ENCODE measurements at places on chromosomes 5 and 9.

DNA sequence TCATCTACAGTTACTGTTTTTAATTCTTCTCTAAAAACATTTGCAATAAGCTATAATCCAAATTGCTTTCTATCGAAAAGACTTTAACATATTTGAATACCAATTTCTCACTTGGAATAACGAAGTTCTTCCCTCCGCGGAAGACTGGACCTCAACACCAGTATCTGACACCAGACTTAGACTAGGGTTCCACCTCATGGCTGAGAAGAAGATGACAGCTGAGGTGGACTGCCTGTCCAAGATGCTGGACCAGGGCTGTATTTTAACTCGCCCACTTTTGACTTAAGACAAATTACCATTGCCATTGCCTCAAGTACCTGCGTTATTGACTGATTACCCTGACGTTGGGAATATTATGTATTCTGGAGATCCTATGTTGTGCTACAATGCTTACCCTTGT, 34.1 kb downstream of the ZMAT2 start:
- DNase-seq: no peak

DNA sequence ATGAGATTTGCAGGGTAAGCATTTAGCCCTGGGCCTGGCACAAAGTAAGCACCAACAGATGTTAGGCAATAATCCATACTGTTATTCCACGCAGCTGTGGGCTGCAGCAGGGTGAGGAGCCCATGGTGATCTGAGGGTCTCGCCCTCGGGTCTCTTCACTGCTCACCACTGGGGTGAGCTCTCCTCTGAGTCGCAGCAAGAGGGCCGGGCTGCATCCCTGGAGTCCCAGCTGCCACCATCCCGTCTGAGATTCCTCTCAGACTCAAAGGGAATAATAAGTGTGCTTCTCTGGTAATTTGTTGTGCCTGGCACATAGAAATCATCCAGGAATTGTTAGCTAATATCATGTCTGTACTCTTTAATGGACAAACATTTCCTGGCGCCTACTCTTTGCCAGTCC, 6.9 kb downstream of the NKX2-5 start:
- no peak for DNase-seq

- DNase-seq: no peak
Observed at GRCh38 chr5:65766781-65767180, 44.8 kb downstream of the NLN start.

DNA sequence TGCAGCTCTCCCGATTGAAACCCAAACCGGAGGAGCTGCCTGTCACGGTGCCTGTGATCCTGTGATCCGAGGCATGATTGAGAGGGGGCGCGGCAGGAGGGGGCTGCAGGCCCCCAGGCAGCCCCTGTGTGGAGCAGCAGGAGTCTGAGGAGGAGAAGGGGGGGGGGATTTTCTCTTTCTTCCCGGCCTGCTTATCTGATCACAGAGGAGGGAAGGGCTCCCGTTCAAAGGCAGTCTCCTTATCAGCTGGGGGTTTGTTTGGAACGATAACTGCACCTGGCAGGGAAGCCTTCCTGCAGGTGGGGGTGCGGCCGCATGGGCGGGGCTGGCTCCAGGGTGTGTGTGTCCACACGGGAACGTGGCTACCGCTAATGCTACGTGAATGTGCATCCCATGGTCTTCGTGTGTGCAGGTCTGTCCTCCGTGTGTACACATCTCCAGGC, 38.4 kb downstream of the LMX1B start:
- DNase-seq: no peak

- DNase-seq: no peak
Observed at GRCh38 chr5:16410338-16410737, 55.3 kb downstream of the ZNF622 start.

GRCh38 chr9:105681724-105682123, 12.6 kb upstream of the TMEM38B start:
- peak; percentile 42 for DNase-seq

GRCh38 chr5:113027431-113027830, 50.8 kb downstream of the DCP2 start:
- DNase-seq: no peak

DNA sequence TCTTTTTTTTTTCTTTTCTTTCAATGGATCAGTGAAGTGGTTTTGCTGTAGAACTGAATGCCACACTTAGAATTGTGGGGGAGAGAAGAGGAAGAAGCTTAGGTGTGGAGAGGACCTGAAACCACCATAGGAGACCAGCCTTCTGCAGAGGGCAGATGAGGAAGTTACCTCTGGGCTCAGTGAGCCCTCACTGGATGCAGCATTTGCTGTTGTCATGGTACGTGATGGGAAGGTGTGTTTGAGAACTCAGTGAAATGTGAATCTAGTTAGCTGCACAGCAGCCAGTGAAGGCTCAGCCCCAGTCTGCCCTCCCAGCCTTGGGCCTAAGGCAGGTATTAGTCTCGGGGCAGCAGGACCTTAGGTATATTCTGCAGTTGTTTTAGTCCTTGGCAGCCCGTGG, 17.5 kb downstream of the CYFIP2 start:
- DNase-seq: no peak

- DNase-seq: no peak
Observed at GRCh38 chr5:100855295-100855694, 47.8 kb downstream of the ST8SIA4 start.

DNA sequence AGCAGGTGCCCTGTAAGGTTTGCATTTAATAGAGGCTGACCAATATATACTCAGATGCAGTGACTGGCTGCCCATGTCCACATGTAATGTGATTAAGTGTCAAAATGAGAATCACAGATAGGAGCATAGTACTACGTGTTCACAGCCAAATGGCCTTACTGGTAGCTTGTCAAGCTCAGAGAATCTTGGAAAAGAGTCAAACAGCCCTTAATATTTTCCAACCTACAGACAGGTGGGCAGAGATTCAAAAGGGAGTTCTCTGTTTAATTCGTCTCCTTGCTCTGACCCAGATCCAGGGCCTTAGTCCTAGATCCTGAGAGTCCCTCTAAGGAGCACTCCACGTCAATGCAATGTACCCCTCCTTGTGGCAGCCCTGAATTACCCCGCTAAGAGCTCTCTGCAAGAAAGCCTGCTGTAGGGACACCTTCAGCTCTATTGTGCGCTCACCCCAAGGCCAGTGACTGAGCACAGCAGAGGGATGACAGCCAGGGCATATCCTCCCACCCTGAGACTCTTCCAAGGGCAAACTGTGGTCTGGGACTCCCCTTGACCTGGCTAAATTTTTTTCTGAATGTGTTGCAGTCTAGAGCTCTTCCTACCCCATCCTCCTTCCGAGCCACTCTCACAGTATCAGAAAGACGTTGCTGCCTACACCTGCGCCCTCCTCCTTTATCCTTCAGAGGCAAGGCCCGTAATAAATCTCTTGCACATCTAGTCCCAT, 159.2 kb downstream of the SNCAIP start:
- DNase-seq: no peak

GRCh38 chr5:125484742-125485641, 738.6 kb upstream of the ZNF608 start:
- DNase-seq: peak; percentile 99

GRCh38 chr5:125978015-125978414, 445.2 kb upstream of the GRAMD2B start:
- no peak for DNase-seq

All from astrocyte of the spinal cord (primary cell).